MV-4-11 (cell line): ENCODE measurements at places on chromosomes 2 and 18.
A peak's percentile ranks its signal among the peaks of the same experiment; 100 is the strongest.

DNA sequence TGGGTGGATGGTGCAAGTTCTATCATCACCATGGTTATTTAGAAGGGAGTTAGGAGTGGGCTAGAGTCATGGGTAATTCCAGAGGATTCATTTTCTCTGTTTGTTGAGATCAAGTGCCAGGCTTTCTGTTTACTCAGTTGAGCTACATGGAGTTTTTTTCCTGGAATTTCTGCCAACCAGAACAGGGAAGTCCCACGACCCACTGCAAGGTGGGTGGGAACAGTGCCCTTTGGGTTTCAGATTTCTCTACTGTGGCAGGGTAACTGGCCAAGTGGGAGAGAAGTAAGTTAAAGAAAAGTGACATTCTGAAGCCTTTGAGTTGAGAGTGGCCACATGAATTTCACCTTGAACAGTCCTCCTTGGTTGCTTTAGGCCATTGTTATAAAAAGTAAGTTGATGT, 138.9 kb downstream of the SLC39A10 start:
- DNase-seq, result no peak

DNA sequence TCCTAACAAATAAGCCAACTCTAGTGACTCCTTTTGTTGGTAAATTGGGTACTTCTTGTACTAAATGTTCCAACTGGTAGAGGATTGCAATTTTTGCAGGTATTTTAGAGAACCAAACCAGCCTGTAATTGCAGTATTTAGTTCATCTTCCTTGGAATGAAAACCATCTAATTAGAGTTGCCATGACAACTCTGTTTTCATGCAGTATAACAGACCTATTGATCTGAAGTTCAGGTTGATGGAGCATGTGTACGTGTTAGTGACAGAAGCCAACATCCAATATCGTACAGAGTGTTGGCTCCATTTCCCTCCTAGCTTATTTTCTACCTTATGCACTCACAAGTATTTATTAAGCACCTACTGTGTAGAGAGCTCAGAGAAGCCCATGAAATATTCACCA, 176.3 kb upstream of the FOSL2 start:
- DNase-seq, result no peak

- peak; percentile 37 for DNase-seq
These were observed 57.4 kb downstream of the SH2D6 start for GRCh38 chr2:85475799-85476490.

DNA sequence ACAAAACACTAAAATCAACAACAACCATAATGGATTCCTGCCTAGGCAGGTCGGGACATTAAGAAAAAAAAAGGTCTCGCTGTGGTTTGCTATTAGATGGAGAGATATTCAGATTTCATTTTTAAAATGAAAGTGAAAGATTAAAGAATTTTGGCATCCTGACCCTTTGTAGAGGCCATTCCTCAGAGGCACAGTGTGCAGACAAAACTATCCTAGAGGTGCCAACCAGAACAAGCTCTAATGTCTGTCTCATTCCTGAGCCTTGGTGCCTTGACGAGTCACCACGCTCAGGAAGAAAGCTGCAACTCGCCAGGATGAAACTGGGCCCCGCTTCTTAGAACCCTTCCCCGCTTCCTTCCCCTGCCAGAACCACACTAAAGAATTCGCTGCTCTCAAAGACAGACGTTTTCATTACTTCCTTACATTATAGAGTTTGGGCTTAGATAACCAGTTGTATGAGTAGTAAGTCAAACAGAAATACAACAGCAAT, 156.0 kb downstream of the TGIF1 start:
- no peak for DNase-seq

DNA sequence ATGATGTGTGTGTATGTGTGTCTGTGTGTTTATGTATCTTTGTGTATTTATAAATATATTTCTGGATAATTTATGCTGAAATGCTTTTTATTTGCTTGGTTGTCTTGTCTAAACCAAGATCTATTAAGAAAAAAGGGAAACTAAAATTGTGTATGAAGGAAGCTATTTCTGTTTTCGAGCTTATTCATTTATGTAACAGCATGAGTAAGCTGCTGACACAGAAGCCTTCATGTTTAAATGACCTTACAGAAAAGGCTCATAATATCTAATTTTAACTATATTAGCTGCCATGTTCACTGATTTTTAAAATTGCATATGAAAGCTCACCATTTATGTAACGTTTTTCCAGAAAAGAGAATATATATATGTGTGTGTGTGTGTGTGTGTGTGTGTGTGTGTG, 392.8 kb downstream of the PTH2R start:
- DNase-seq, result no peak

GRCh38 chr2:15747603-15748471, 156.2 kb downstream of the DDX1 start:
- no peak for DNase-seq

- no peak for DNase-seq
These were observed 42.0 kb upstream of the STK17B start for GRCh38 chr2:196213252-196213980.
